ENCODE measurements at places on chromosomes 16 and 17. TPM values are rescaled to one million over a fixed set of nuclear protein-coding genes. Genes with fewer than 3 reads are reported as not detected.

GRCh38 chr16:6374821-6375220 is 957.8 kb upstream of the RBFOX1 start:
- no peak overlapping the region for H3K27ac ChIP-seq
- H3K4me1 ChIP-seq = no peaks in the 10 kb centered on the region
- no peaks in the 10 kb centered on the region for H3K27me3 ChIP-seq
- DNase-seq = no peak
- no peaks in the 10 kb centered on the region for H3K36me3 ChIP-seq

HIC1 gene
- total RNA-seq = 30.6 TPM

- H3K4me1 ChIP-seq = no peaks in the 10 kb centered on the region
- no peaks in the 10 kb centered on the region for H3K27me3 ChIP-seq
- DNase-seq = no peak
- no peak overlapping the region for H3K27ac ChIP-seq
- no peak overlapping the region for H3K4me3 ChIP-seq
- no peaks in the 10 kb centered on the region for H3K36me3 ChIP-seq
Measured at GRCh38 chr17:29837531-29837930, 92.5 kb downstream of the SSH2 start.

GRCh38 chr17:44084131-44084538 is 13.6 kb downstream of the G6PC3 start:
- no peaks in the 10 kb centered on the region for H3K27me3 ChIP-seq
- H3K36me3 ChIP-seq = no peaks in the 10 kb centered on the region
- no peak overlapping the region for H3K4me3 ChIP-seq
- H3K27ac ChIP-seq = no peak overlapping the region
- H3K4me1 ChIP-seq = peaks cover 4% of the 10 kb centered on the region
- no peak for DNase-seq

ABCA8 gene
- total RNA-seq = 155 TPM

- no peak overlapping the region for H3K4me3 ChIP-seq
- peaks cover 22% of the 10 kb centered on the region for H3K27me3 ChIP-seq
- DNase-seq = no peak
- no peaks in the 10 kb centered on the region for H3K4me1 ChIP-seq
Measured at GRCh38 chr17:79203016-79203415, 128.4 kb downstream of the ENGASE start.

DNA sequence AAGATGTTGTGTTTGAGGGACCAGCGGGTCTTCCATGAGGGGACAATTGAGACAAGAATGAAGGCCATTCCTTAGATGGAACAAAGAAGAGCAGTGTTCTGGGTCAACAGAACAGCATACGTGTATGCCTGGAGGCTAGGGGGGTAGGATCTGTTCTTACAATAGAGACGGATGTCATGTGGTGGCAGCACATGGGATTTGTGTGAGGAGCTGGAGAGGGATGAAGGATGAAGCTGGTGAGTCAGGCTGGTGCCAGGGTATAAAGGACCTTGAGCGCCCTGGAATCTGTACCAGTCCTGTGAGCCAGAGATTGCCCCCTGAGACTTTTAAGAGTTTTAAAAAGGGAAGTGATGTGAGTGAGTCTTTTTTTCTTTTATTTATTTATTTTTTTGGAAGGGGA is 22.8 kb upstream of the WFDC1 start:
- H3K36me3 ChIP-seq = no peaks in the 10 kb centered on the region
- DNase-seq = no peak
- no peaks in the 10 kb centered on the region for H3K27me3 ChIP-seq
- no peak overlapping the region for H3K27ac ChIP-seq

DNA sequence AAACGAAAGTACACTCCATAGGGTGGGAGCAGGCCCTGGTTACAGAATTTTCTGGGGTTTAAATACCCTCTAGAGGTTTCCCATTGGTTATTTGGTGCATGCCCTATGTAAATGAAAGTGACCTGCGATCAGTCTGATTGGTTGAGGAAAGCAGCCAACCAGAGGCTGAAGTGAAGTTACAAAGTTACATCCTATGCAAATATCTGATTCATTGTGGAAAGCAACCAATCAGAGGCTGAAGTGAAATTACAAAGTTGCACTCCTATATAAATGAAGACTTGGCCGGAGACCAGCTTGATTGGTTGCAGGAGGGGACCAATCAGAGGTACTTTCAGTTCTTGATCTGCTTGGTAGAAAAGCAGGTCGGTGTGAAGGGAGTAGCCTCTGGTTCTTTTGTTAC is 24.4 kb downstream of the NAA60 start:
- no peak for DNase-seq
- H3K4me1 ChIP-seq = no peaks in the 10 kb centered on the region
- no peaks in the 10 kb centered on the region for H3K36me3 ChIP-seq
- H3K27me3 ChIP-seq = no peaks in the 10 kb centered on the region

DNA sequence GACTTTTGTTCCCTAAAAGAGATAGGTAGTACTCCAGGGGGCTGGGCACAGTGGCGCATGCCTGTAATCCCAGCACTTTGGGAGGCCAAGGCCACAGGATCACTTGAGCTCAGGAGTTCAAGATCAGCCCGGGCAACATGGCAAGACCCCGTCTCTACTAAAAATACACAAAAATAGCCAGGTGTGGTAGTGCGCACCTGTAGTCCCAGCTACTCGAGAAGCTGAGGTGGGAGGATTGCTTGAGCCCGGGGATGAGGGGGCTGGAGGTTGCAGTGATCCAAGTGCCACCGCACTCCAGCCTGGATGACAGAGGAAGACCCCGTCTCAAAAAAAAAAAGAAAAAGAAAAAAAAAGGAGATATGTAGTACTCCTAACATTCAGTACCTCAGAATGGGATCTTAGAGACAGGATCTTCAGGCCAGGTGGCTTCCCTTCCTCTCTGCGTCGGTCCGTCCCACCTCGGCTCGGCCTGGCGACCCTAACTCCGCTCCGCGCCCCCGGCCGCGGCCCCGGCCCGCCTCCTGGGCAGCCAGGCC is 89.6 kb downstream of the CDC27 start:
- H3K27me3 ChIP-seq = no peaks in the 10 kb centered on the region
- H3K4me1 ChIP-seq = peaks cover 14% of the 10 kb centered on the region
- peak overlapping the region; percentile 81 for H3K27ac ChIP-seq

DNA sequence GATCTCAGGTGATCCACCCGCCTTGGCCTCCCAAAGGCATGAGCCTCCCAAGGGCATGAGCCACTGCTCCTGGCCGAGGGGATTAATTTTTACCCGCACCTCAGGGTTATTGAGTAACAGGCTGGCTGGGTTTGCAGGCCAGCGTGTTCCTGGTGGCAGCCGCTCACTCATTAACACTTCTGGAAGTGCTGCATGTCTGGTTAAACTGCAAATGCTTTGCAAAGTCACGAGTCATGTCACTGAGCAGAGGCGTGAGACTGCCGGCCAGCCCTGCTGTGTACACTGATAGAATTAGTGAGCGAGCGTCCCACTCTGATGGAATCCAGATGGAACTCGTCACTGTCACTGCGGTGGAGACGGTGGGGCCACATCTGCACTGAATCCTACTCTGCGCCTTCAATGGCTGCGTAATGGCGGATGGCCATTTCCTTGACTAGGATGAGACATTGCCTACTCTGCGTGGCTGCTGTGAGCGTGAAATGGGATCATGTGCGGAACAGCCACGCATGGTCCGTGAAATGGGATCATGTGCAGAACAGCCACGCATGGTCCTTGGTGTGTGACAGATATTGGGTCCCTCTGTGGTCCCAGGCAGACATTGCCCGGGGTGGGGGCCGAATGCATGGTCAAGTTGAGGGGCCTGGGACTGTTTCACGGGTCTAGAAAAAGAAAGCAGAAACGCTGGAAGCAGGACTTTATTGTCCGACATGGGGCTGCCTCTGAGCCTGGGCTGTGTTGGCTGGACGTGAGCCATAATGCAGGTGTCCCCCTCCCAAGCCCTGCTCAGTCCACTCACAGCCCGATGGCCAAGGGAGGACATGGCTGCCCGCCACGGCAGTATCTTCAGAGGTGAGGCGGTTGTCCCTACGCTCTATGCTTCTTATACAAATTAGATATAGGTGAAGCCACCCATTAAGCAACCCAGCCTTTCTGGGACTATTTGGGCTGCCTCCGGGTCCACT is 740 bp upstream of the SLC5A10 start:
- no peak overlapping the region for H3K4me3 ChIP-seq
- no peaks in the 10 kb centered on the region for H3K27me3 ChIP-seq
- no peaks in the 10 kb centered on the region for H3K4me1 ChIP-seq
- DNase-seq = no peak

DNA sequence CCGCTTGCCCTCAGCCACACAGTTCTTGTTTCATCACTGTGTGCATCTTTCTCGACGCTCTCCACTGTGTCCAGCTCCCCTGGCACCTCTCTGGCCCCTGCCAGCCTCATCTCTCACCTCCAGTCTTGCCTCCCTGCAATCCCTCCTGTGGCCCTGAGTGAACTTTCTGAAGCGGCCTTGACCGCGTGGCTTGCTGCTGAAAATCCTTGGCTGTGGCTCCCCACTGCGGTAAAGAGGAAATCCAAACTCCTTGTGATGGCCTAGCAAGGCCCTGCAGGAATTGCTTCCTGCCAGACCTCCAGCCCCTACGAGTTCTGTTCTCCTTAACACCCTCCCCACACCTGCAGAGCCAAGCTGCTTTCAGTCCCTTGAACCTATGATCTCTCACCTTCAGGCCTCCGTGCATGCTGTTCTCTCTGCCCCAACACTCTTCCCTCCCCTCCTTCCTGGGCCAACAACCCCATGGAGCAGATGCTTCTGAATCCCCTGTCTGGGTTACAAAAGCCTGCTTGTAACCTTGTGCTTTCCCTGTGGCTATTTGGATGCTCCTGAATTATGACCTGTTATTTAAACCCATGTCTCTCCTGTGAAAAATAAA is 33.6 kb upstream of the BRD7 start:
- no peaks in the 10 kb centered on the region for H3K27me3 ChIP-seq
- DNase-seq = no peak
- no peaks in the 10 kb centered on the region for H3K36me3 ChIP-seq
- no peaks in the 10 kb centered on the region for H3K4me1 ChIP-seq
- no peak overlapping the region for H3K4me3 ChIP-seq

TAC4 gene
- not detected for total RNA-seq

GRCh38 chr17:76266244-76266938 is 1.2 kb downstream of the UBALD2 start:
- H3K27ac ChIP-seq = peak overlapping the region; percentile 71
- H3K36me3 ChIP-seq = peaks cover 5% of the 10 kb centered on the region
- H3K27me3 ChIP-seq = no peaks in the 10 kb centered on the region
- DNase-seq = no peak

DNA sequence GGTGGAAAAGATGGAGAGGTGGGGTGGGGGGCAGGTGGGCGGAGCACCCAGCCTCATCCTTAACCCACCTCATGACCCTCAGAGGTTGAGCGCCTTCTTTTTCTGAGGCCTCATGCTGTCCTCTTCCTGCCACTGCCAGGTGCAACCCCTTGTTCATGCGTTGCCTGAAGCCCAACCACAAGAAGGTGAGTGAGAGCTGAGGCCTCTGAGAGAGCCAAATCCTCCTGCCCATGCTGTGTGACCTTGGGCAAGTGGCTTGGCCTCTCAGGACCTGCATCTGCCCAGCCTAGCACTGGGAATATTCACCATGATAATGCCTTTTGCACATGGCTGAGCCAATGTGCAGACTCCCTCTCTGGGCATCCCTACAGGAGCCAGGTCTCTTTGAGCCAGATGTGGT is 32.1 kb downstream of the MYO15A start:
- H3K4me3 ChIP-seq = no peak overlapping the region
- no peak overlapping the region for H3K27ac ChIP-seq
- H3K4me1 ChIP-seq = no peaks in the 10 kb centered on the region
- no peaks in the 10 kb centered on the region for H3K27me3 ChIP-seq
- no peaks in the 10 kb centered on the region for H3K36me3 ChIP-seq

DNA sequence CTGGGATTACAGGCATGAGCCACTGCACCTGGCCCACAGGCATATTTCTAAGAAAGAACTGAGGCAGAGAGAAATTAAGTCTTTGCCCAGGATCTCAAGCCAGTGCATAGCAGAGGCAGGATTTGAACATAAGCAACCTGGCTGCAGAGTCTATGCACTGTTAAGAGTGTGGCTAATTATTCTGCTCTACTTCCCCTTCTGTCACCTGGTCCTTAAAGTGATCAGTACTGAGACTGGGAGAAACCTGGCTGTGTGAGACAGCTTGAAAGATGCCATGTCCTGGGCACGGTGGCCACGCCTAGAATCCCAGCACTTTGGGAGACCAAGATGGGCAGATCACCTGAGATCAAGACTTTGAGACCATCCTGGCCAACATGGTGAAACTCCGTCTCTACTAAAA is 58.1 kb downstream of the IQCK start:
- H3K4me1 ChIP-seq = no peaks in the 10 kb centered on the region
- no peak overlapping the region for H3K4me3 ChIP-seq
- DNase-seq = no peak
- H3K36me3 ChIP-seq = no peaks in the 10 kb centered on the region
- H3K27me3 ChIP-seq = no peaks in the 10 kb centered on the region

GRCh38 chr16:66928702-66929388 is 3.5 kb upstream of the RRAD start:
- H3K4me1 ChIP-seq = peaks cover 43% of the 10 kb centered on the region
- no peak for DNase-seq
- H3K27me3 ChIP-seq = no peaks in the 10 kb centered on the region
- H3K4me3 ChIP-seq = no peak overlapping the region

DNA sequence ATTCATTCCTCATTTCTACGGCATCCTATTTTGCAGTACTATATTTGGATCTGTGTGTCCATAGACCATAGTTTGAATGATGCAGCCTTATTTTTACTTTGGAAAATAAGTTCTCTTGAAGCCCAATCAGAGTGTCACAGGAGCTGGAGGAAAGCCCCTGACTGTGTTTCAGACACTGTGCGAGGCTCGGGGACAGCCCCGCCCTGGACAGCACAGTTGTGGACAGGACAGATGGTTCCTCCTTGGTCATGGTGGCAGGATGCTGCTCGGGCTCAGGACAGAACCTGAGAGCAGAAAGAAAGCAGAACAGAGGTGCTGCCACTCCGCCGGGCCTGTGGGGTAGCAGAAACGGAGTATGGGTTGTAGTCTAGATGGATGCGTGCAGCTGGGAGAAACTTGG is 22.9 kb downstream of the BANP start:
- H3K4me1 ChIP-seq = no peaks in the 10 kb centered on the region
- H3K27me3 ChIP-seq = no peaks in the 10 kb centered on the region
- H3K36me3 ChIP-seq = no peaks in the 10 kb centered on the region
- no peak overlapping the region for H3K4me3 ChIP-seq

DNA sequence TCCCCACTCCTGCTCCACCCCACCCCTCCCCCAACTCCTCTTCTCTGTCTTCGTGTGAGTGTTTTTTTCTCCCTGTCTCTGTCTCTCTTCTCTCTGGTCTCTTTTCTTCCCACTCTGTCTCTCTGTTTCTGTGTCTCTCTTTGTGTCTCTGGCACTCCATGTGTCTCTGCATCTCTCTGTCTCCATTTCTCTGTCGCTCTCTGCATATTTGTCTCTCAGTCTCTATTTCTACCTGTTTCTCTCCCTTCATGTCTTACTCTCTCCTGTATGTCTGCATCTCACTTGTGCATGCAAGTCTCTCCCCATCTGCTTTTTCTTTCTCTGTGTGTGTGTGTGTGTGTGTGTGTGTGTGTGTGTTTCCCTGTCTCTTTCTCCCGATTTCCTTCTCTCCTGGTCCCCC is 68.2 kb downstream of the LYRM1 start:
- no peaks in the 10 kb centered on the region for H3K36me3 ChIP-seq
- H3K27ac ChIP-seq = no peak overlapping the region
- H3K4me3 ChIP-seq = no peak overlapping the region
- H3K4me1 ChIP-seq = no peaks in the 10 kb centered on the region
- DNase-seq = no peak
